ENCODE measurements at places on chromosomes 3 and 15. TPM values are rescaled to one million over a fixed set of nuclear protein-coding genes. Genes with fewer than 3 reads are reported as not detected.

DNA sequence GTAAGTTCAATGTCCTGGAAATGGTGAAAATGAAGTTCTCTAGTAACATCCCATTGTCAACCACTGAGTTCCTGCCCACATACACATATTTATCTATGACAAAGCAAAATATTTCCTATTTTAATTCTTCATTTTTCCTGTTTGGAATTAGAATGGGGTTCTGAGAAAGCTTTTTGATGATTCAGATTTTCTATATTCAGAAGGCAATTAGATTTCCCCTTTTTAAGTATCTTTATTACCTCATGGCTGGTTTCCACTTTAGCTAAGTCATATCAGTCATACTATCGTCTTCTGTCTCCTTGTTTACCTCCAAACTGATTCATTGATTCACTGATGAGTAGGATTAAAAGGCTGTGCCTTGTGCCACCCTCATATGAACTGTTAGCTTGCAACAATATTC, 17.9 kb downstream of the ETFA start:
- H3K4me1 ChIP-seq = peaks cover 7% of the 10 kb centered on the region
- H3K27me3 ChIP-seq = no peaks in the 10 kb centered on the region
- DNase-seq = no peak
- H3K4me3 ChIP-seq = no peak overlapping the region
- no peaks in the 10 kb centered on the region for H3K36me3 ChIP-seq

GRCh38 chr15:31083370-31083780, 18.1 kb downstream of the TRPM1 start:
- no peak overlapping the region for H3K4me3 ChIP-seq
- DNase-seq = no peak
- H3K27ac ChIP-seq = no peak overlapping the region
- H3K4me1 ChIP-seq = no peaks in the 10 kb centered on the region

Gene CYP8B1
- not detected for total RNA-seq

Gene CD80
- 0.14 TPM for total RNA-seq

Gene PLSCR2
- not detected for total RNA-seq
